ENCODE measurements at places on chromosomes 5 and 9. TPM values are rescaled to one million over a fixed set of nuclear protein-coding genes. Genes with fewer than 3 reads are reported as not detected.

MYOT gene
- total RNA-seq, result not detected

DNA sequence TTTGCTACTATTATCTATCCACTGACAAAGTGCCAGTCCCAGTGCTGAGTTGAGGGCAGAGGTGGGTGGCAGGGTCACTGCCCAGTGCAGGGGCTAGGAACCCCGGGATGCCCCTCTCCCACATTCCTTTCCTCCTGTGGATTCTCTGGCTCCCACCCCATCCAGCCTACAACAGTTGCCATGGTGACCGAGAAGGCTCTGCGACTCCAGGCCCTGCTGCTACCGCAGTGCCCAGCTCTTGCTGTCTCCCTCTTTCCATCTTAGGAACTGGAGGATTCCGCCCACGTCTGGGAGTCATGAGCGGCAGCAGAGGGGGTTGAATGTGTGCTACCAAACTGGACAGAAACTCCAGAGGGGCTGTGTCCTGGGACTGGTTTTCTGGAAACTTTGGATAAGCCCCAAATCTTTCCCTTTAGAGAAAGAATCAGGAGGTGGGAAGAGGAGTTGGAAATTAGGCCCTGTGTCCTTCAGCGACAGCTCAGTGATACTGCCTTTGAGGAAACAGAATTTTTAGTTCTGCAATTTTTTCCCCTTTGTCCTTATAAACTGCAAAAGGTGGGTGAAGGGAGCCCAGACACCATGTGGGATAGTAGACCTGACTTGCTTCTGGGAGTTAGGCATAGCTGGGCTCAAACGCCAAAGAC is 20.7 kb upstream of the C5orf47 start:
- no peak for DNase-seq

DNA sequence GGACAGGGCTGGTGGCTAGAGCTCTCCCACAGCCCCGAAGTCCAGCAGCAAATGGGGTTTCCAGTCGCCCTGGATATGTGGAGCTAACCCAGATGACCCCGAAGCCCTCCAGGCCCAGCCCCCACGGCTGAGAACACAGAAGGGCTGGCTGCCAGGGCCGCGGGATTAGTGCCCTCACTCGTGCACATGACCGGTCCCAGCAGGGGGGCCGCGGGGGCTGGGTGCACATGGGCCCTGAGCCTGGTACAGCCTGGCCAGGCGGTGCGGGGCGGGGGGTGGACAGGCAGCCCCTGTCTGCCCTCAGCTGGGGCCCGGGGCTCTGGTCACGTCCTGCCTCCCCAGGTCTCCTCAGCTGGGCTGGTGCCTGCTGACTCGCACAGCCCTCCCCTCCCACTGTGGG is 5.9 kb downstream of the SSNA1 start:
- no peak for DNase-seq

GRCh38 chr5:107772418-107773310 is 101.9 kb upstream of the EFNA5 start:
- DNase-seq, result no peak

DNA sequence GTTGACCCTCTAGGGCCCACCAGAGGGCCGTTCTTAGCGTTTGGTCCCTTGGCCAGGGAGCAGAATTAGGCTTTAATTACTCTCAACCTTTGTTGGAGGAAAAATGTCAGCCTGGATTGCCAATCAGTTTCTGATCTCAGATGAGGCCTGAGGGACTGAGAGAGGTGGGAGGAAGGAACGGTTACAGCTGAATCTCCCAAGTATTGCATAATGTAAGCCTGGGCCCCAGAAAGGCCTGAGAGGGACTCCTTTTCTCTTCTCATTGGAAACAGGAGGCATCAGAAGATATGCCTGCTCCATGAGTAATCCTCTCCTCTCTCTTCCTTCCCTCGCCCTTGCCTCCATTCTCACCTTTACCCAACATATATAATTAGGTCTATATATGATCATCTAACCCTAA is 105.7 kb downstream of the INSYN2B start:
- DNase-seq, result no peak

DNA sequence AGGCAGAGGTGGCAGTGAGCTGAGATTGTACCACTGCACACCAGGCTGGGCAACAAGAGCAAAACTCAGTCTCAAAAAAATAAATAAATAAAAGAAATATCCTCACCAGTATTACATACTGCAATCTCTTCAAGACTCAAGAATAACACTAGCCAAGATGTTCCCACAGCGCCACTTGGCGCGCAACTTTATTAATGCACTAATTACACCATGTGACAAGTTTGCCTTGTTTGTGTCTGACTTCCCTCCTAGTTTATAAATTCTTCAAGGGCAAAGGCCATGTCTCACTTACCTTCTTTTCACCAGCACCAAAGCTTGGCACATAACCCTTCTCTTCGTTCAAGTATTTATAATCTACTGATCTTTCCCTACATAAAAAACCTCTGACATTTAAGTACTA is 4.8 kb downstream of the SKP1 start:
- no peak for DNase-seq
